Left ventricle myocardium inferior (tissue), 1 donor: ENCODE measurements at places on chromosomes 1 and 21. TPM values are rescaled to one million over a fixed set of nuclear protein-coding genes. Genes with fewer than 3 reads are reported as not detected.

- no peak for DNase-seq
Observed at GRCh38 chr1:109208836-109209463, 4.8 kb upstream of the SARS1 start.

Gene AMY2A
- total RNA-seq = not detected

- DNase-seq = no peak
Observed at GRCh38 chr1:175820456-175821025, 77.1 kb upstream of the TNR start.

DNA sequence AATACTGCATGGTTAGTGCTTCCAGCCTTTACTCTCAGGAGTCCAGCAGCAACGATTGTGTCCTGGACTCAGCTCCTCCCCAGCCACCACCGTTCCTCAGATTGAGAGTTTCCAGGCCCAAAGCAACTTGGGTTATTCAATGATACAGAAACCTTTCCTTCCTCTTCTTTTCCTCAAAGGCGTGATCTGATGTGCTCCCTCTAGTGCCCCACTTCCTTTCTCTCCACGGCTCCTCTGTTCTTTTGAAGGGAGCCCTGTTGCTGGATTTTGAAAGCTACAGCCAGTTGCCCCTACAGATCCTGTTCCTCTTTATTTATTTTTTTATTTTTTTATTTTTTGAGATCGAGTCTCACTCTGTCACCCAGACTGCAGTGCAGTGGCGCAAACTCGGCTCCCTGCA is 14.1 kb downstream of the CRP start:
- DNase-seq = no peak

DNA sequence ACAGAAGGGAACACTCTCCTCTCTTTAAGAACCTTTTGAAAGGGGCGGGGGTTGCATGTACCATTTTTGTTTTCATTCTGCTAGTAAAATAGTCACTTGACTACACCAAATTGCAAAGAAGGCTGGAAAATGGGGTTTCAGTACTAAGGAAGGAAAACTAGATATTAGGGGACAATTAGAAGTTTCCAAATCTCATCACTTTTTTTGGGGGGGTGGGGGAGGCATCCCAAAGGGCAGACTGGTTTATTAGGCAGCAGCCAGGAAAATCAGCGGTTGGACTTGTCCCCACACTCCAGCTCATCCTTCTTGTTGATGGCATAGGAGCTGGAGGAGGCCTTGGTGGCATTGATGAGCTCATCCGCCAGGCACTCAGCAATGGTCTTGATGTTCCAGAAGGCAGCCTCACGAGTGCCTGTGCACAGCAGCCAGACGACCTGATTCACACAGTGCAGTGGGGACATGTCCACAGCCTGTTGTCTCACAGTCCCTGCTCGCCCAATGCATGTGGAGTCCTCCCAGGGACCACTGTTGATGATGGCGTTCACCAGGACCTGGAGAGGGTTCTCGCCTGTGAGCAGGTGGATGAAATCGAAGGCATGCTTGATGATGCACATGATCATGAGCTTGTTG is 1.7 kb upstream of the TMEM50B start:
- DNase-seq = no peak

- DNase-seq = no peak
Observed at GRCh38 chr1:218346391-218347204, 1.5 kb downstream of the TGFB2 start.
